T-helper 17 cell (primary cell): ENCODE measurements at places on chromosomes 2 and 18.

DNA sequence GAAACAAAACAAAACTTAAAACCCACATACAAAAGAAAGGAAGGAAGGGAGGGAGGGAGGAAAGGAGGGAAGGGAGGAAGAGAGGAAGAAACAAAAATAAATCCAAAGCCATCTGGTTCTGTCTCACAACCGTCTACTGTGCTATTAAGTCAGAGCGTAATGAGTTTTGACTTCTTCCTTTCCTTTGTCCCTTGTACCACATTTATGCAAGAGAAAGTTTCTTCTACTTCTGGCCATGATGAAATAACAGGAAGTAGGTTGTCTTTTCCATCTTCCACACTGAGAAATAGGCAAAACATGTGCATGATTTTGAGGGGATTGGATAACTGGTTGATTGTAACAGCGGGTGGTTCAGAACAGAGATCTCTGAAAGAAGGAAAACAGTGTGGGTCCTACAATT is 121.4 kb downstream of the CTAGE1 start:
- no peak for DNase-seq
- H3K27me3 ChIP-seq: no peaks in the 10 kb centered on the region
- H3K36me3 ChIP-seq: no peaks in the 10 kb centered on the region
- no peaks in the 10 kb centered on the region for H3K4me1 ChIP-seq

- H3K27ac ChIP-seq: no peak overlapping the region
- no peak for DNase-seq
- H3K36me3 ChIP-seq: no peaks in the 10 kb centered on the region
- no peak overlapping the region for H3K4me3 ChIP-seq
- no peaks in the 10 kb centered on the region for H3K4me1 ChIP-seq
Observed at GRCh38 chr18:67043276-67043675, 439.4 kb upstream of the CDH19 start.

DNA sequence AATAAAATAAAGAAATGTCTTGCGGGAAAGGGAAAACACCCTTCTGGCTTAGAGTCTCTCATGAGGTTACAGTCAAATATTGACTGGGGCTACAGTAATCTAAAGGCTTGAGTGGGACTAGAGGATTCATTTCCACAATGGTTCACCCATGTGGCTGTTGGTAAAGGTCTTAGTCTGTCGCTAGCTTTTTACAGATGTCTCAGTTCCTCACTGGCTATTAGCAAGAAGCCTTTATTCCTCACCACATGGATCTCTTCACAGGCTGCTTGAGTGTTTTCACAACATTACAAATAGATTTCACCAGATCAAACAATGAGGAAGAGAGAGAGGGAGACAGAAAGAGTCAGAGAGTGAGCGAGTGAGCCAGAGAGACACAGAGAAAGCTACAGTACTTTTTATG is 8.3 kb upstream of the ZC3H15 start:
- no peak overlapping the region for H3K27ac ChIP-seq
- no peaks in the 10 kb centered on the region for H3K27me3 ChIP-seq
- H3K4me3 ChIP-seq: no peak overlapping the region
- H3K36me3 ChIP-seq: no peaks in the 10 kb centered on the region

DNA sequence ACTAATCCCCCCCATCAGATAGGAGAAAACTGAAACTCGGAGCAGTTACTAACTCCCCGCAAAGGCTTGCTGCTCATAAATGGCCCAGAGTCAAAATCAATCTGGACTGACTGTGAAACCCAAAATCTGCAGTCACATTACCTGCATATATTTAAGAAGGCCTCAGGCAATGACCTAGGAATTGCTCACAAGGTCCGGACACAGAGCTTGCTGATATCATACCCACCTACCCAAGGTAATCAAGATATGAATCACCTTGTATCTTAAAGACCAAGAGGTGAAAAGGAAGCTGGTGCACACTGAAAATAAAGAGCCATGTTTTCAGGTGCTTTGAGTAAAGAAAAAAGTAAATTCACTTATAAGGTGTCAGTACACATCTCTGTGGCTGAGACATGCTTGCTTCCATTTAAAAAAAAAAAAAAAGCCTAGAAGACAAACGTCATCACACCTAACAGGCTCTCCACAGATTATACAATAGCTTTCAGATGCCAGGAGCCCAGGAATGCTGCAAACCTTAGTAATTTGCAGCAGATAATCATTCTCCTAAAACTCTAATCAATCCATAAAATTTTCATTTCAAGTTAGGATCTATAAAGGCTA is 195.4 kb downstream of the ZEB2 start:
- peaks cover 2% of the 10 kb centered on the region for H3K36me3 ChIP-seq
- H3K4me1 ChIP-seq: peaks cover 31% of the 10 kb centered on the region
- H3K27me3 ChIP-seq: no peaks in the 10 kb centered on the region
- peak overlapping the region; percentile 86 for H3K27ac ChIP-seq
- peak overlapping the region; percentile 59 for H3K4me3 ChIP-seq

DNA sequence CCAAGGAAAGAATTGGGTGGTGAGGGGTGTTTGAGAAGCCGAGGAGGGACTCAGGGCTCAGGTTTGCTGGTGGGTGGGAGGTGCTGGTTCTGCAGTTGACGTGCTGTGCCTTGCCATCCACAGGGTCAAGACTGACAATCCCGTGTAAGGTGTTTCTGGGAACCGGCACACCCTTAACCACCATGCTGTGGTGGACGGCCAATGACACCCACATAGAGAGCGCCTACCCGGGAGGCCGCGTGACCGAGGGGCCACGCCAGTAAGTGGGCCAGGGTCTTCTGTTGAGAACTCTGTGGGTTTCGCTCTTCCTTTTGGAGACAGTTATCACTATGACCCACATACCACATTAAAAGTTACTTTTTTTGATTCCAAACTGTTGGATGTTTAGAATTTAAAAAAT is 32.6 kb downstream of the IL1R2 start:
- H3K4me3 ChIP-seq: no peak overlapping the region
- H3K4me1 ChIP-seq: peaks cover 21% of the 10 kb centered on the region
- H3K27ac ChIP-seq: peak overlapping the region; percentile 4
- peaks cover 4% of the 10 kb centered on the region for H3K27me3 ChIP-seq
- DNase-seq: no peak

DNA sequence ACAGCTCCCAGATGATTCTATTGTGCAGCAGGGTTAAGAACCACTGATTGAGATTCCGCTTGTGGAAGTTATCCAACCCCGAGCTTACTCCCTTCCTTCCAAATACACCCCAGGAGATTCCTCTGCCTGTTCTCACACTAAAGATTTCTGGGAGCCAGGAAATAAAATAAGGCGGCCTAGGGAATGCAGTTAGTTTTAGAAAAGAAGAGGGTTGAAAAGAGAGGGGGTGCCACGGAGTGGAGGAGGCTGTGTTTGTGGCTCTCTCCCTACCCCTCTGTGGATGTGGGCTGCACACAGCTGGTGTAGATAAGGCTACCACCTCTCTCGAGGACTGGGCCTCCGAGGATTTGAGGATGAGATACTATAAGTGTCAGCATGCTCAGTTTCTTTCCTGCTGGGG is 25.1 kb upstream of the SP3 start:
- H3K4me1 ChIP-seq: peaks cover 7% of the 10 kb centered on the region
- H3K27me3 ChIP-seq: peaks cover 31% of the 10 kb centered on the region

DNA sequence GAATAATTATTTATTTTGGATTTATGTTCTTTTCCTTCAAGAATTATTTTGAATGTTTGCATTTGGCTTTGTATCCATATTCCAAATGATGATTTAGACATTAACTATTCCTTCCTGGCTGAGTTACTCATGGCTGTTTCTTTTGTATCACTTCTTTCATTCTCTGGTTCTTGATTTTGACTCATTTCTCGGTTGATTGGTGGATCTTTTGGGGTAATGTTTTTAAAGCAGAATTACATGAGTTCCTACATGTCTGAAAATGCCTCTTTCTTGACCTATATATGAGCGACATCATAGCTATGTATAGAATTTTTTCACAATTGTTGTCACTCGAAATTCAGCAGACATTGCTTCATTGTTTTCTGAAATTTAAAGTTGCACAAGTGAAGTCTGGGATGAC is 39.5 kb downstream of the CYP26B1 start:
- H3K4me1 ChIP-seq: no peaks in the 10 kb centered on the region
- H3K36me3 ChIP-seq: no peaks in the 10 kb centered on the region
- H3K27me3 ChIP-seq: peaks cover 56% of the 10 kb centered on the region

- peaks cover 42% of the 10 kb centered on the region for H3K4me1 ChIP-seq
- H3K27me3 ChIP-seq: no peaks in the 10 kb centered on the region
- peaks cover 2% of the 10 kb centered on the region for H3K36me3 ChIP-seq
- no peak overlapping the region for H3K4me3 ChIP-seq
- no peak for DNase-seq
- H3K27ac ChIP-seq: peak overlapping the region; percentile 16
Observed at GRCh38 chr2:85871494-85872164, 17.2 kb downstream of the ST3GAL5 start.
